Fibroblast of villous mesenchyme (primary cell): ENCODE measurements at places on chromosomes 6 and 20. TPM values are rescaled to one million over a fixed set of nuclear protein-coding genes. Genes with fewer than 3 reads are reported as not detected.

TSBP1 gene
- total RNA-seq = under 0.01 TPM in 1 of 2 replicates, not detected in the other

TBX18 gene
- 3.0 and 6.8 TPM in 2 replicates for total RNA-seq

AGER gene
- total RNA-seq = 0.32 and 0.86 TPM in 2 replicates

ABCC10 gene
- total RNA-seq = 31.1 and 33.8 TPM in 2 replicates

ACOT13 gene
- 5.2 and 6.8 TPM in 2 replicates for total RNA-seq

TRIM38 gene
- 7.7 and 13.8 TPM in 2 replicates for total RNA-seq

ARFGEF3 gene
- under 0.01 TPM in 2 replicates for total RNA-seq

OTOR gene
- total RNA-seq = not detected in 2 replicates

LTB gene
- total RNA-seq = 0.32 TPM in 1 of 2 replicates, not detected in the other

DDO gene
- 1.9 and 3.9 TPM in 2 replicates for total RNA-seq

ASXL1 gene
- 48.0 and 61.7 TPM in 2 replicates for total RNA-seq

COL19A1 gene
- total RNA-seq = 0.32 and 1.3 TPM in 2 replicates

CYP39A1 gene
- total RNA-seq = 2.6 TPM in 2 replicates

MICA gene
- total RNA-seq = 45.3 and 54.8 TPM in 2 replicates

PTK6 gene
- total RNA-seq = under 0.01 TPM in 2 replicates

GJA1 gene
- 512 and 834 TPM in 2 replicates for total RNA-seq

BPIFB4 gene
- not detected in 2 replicates for total RNA-seq

MUC21 gene
- not detected in 2 replicates for total RNA-seq

KCNS1 gene
- total RNA-seq = 0.86 and 1.3 TPM in 2 replicates

PGK2 gene
- not detected in 2 replicates for total RNA-seq
